ENCODE measurements at places on chromosomes 3 and 15.

- peak; percentile 16 for DNase-seq
These were observed 885 bp upstream of the LSG1 start for GRCh38 chr3:194672876-194673275.

DNA sequence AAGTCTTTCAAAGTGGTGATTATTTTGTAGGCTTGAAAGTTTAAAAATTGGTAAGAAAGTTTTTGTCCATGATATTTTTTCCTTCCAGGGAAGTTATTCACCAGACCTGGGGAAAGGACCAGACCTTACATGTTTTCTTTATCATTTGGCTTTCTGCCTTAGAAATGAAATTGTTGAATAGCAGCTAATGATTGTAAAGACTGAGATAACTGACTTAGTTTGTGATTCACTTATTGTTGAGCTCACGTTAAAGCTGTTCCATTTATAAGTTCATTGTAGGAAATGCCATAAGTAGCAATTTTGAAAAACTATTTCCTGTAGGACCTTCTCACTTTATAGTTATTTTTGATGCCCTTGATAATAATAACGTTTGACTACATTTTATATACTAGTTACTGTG lies 51.9 kb downstream of the IQGAP1 start:
- no peak for DNase-seq

- DNase-seq: no peak
These were observed 134.8 kb downstream of the NSMCE3 start for GRCh38 chr15:29134641-29135308.

DNA sequence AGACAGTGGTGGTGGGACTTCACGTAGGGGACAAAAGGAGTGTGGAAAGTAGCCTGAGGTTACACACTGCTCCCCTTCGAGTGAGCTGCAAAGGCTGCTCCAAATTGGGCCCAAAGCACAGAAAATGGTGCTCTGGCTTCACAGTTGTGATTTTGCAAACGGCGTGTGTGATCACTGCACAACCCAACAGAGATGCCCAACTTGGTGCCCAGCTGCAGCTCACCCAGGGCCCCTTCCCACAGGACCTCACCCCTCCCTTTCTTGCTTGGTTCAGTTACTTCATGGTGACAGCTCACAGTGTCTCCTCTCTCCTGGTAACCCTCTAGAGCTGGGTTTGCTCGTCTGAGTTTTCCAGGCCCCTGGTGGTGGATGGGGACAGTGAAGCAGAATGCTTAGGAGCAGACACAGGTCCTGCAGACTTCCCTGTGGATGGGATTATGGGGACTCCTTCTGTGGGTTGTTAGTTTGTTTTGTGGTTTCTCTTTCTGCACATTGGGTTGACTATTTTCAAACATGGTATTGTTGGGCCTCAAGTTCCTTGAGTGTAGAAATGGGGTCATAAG lies 98.3 kb downstream of the TOP2B start:
- no peak for DNase-seq

GRCh38 chr15:56194035-56194434 lies 49.6 kb downstream of the RFX7 start:
- DNase-seq: peak; percentile 10

DNA sequence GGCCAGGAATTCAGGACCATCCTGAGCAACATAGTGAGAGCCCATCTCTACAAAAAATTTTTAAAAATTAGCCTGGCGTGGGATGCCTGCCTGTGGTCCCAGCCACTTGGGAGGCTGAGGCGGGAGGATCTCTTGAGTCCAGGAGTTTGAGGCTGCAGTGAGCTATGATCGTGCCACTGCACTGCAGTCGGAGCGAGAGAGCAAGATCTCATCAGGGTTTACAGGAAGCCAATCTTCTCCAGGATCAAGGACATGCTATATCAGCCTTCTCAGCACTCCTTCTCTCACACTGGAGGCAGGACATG lies 451 bp upstream of the STOML1 start:
- DNase-seq: no peak

GRCh38 chr3:18772699-18773305 lies 347.7 kb upstream of the SATB1 start:
- DNase-seq: no peak

- DNase-seq: no peak
These were observed 25.9 kb downstream of the PTPN23 start for GRCh38 chr3:47406762-47407149.

Measured in ELR (cell line).